Eye (tissue), 1 donor: ENCODE measurements at places on chromosomes 7 and 10.

DNA sequence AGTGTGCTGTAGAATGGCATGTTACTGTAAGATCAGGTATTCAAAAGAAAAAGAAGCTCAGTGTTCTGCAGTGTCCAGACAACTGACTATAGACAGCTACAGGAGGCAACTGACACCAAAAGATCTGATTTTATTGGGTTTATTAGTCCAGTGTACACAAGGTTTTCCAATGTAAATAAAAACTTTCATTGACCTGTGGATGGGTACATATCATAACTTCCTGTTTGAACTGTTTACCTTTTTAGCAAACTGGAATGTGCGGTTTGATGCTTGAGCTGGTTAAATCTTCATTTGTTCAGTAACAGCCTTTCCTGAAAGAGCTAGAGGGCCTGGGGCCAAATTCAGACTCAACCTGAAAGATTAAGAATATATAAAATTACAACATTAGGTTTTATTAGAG lies 172.6 kb upstream of the SP8 start:
- no peak for DNase-seq

- DNase-seq, result no peak
Measured at GRCh38 chr7:22168129-22168634, 188.8 kb downstream of the RAPGEF5 start.

GRCh38 chr7:30896783-30897637 lies 14.6 kb upstream of the AQP1 start:
- no peak for DNase-seq

DNA sequence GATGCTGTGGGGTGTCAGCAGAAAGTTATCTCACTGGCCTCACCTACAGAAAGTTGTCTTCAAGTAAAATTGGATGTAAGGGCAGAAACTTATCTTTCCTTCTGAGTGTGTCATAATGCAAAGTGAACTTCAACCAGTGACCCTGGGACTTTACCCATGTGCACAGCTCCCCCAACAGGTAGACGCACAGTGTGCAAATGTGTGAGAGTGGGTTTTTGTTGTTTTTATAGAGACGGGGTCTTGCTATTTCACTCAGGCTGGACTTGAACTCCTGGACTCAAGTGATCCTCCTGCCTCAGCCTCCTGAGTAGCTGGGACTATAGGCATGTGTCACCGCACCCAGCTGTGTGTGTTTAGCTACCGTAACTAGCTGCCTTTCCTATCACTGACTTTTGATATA lies 6.4 kb upstream of the KAZALD1 start:
- no peak for DNase-seq

GRCh38 chr10:108362961-108363360 lies 1198.5 kb upstream of the SORCS1 start:
- no peak for DNase-seq

GRCh38 chr10:963655-964054 lies 24.6 kb upstream of the GTPBP4 start:
- no peak for DNase-seq
